ENCODE measurements at places on chromosomes 7 and 10.

DNA sequence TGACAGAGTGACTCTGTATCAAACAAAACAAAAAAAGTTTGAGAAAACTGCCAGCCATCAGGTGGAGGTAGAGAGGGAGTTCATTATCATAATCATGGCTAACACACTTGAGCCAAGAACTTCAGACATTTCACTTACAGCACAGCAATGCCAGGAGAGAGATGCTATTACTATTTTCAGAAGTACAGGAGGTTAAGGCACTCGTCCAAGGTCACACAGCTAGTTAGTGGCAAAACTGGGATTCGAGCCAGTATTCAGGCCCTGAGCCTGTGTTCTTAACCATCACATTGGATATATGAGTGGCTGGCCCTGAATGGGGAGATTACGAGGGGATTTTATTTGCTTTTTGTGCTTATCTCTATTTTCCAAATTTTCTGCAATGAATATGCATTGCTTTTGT is 24.8 kb upstream of the UNC5B start:
- DNase-seq: no peak

- DNase-seq: no peak
Measured at GRCh38 chr10:35300063-35300699, 36.1 kb upstream of the CCNY start.

DNA sequence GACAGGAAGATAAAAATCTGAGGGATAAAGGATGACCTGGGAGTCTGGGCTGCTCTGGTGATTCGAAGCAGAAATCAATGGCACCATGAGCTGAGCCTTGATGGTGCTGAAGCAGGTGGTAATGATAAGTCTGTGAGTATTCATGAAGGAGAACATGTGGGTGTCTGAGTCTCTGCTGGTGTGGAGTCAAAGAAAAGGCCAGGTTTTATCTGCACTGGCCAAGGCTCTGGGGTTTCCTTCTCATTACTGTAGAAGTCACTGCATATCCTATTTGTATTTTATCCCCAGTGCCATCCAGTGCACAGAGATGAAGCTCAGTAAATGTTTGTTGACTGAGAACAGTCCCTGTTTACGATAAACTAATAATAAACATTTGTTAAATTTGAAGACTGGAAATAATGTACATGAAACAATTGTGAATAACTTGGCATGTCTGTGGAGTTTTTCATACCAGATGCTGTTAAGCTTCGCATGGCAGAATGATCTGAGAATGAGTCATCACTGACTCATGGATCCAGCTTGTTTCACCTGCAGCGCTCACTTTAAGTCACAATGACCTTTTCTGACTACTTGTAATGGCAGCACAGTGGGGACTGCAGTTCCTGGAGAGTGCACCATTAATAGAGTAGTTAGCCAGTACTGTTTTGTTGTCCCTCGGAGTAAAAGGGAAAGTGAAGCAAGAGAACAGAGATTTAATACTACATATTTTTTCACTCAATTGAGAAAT is 538.5 kb downstream of the HTR7 start:
- no peak for DNase-seq

DNA sequence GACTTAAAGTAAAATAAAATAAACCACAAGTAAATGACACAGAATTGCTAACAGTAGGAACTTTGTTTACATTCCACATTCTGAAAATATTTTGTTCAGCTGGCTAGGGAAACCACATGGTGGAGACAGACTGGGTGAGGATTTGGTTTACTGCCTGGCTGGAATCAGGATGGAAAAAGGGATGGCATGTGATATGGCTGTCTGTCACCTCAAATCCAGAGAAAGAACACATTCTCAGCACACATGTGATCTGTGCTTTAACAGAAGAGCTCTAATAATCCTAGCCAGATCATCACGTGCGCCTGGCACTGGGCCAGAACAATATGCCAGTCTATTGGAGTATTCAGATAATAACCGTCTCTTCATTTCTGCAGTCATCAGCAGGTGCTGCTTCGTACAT is 90.9 kb upstream of the PIP4K2A start:
- no peak for DNase-seq

DNA sequence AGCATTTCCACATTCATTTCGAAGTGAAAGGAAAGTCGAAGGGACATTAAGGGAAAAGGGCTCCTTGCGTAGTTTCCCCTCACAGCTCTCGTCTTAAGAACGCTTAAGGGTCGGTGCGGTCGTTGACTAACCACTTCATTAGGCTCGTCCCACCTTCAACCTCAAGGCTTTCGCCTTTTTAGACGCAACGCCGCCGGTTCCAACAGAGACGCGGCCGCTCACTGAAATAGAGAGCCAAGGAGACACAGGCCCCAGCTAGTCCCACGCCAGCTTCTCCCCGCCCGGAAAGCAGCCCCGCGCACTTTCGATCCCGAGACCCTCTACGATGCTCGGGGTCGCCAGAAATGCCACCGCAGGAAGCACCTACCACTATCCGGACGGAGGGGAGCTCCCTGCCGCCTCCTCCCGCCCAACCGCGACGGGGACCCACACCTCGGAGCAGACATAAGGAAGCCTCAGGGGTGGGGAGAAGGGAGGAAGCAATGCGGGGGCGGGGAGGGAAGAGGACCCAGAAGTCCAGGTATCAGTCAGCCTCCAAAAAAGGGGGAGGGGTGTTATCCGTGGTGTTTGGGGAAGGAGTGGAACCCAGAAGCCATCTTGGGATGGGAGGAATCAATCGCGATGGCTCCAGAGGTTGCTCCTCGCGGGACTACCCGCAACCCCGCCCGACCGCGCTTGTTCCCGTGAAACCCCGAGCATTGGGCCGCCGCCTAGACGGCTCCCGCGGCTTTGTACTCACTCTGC is 559 bp downstream of the TRA2A start:
- DNase-seq: peak; percentile 59

DNA sequence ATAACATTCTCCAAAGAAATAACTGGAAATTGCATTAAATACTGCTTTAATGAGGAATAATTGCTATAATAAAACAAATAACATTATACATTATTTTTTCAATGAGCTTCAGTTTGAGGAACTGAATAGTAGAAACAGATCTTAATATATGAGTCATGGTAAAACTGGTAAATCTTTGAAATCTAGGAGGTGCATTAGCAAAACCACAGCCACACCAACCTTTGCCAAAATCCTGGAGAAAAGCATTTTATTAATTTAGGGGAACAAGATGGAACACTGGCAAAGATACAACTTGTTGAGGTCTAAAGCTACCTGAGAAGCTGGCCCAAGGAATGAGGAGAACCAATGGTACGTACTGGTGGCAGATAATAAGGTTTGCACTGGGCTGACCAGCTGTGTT is 5.4 kb upstream of the ASL start:
- no peak for DNase-seq

GRCh38 chr10:17064435-17064834 is 65.2 kb downstream of the CUBN start:
- no peak for DNase-seq

GRCh38 chr10:104906112-104906511 is 265.0 kb downstream of the SORCS3 start:
- DNase-seq: no peak

DNA sequence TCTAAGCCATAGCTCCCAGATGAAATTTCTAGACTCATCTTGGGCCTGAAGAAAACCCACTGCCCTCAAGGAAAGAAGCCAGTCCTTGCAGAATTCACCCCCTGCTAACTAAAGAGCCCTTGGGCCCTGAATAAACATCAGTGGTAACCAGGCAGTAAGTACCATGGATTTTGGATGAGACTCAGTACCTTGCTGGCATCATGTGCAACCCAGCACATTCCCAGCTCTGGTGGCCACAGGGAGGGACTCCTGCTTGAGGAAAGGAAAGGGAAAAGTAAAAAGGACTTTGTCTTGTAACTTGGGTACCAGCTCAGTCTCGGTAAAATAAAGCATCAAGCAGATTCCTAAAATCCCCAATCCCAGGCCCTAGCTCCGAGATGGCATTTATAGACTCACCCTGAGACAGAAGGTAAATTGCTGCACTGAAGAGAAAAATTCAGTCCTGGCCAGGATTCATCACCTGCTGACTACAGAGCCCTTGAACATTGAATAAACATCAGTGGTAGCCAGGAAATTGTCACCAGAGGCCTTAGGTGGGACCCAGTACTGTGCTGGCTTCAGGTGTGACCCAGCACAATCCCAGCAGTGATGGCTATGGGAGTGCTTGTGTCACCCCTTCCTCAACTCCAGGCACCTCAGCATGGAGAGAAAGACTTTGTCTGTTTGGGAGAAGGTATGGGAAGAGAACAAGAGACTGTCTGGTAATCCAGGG is 31.2 kb upstream of the SFTPD start:
- DNase-seq: peak; percentile 72
